ENCODE measurements at places on chromosomes 2 and 18.

- DNase-seq = no peak
Observed at GRCh38 chr2:238512247-238512867, 85.6 kb downstream of the ASB1 start.

GRCh38 chr18:59884351-59884750 lies 15.4 kb upstream of the PMAIP1 start:
- DNase-seq = no peak

- no peak for DNase-seq
Observed at GRCh38 chr2:82819951-82820350, 1639.1 kb downstream of the SUCLG1 start.

- no peak for DNase-seq
Observed at GRCh38 chr2:241074901-241075540, 27.1 kb downstream of the MTERF4 start.

DNA sequence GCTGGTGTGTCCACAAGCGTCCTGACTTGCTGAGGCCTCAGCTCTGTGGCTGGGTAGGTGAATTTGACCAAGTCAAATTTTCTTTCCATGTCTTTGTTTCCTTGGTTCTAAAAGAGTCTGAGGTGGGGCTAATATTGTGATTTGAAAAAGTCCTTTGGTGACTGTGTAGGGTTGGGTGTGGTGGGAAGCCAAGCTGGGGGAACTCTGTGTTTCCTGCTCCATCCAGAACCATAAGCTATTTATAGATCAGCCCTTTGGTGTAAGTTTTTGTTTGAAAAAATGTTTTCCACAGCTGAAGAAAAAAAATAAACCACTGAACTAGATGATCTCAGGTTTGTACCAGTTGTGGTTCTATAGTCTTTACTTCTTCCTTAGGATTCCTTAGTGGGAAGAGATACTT lies 462.7 kb downstream of the TGIF1 start:
- DNase-seq = no peak

DNA sequence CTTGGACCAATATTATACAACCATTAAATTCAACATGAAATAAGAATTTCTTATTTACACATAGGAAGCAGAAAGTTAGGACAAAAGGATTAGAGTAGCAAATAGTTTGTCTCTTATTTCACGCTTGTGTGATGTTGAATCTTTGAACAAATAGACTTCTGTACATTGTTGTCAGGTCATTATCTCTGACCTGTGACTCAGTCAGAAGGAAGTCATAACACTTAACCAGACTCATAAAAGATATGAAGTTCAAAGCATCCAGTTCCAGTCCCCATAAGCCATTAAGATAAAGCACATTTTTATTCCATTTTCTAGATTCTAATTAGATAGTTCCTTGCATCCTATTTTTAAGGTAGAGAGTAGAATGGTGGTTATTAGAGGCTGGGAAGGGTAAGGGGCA lies 130.8 kb downstream of the UPP2 start:
- no peak for DNase-seq

DNA sequence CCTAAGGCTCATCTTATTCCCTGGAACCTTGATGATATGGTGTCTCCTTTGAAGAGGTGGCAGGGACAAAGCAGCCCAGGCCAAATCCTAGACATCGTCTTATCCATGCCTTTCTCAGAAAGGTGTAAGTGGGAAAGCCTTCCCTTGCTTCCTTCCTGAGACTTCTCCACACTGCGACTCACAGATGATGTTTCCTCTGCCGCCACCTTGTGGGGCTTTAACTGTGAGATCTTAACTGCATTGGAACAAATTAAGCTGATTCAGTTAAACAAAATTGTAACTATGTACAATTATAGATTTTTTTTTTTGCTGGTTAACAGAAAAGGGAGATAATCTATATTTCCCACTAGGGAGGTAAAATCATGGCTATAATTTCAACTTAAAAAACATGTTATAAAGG lies 10.0 kb upstream of the GCA start:
- DNase-seq = peak; percentile 17

Data from activated CD4-positive, alpha-beta T cell treated with anti-CD3 and anti-CD28 coated beads, Interleukin-10, Interleukin-2, amounts not matched to agents 100 ng/mL and 50 ng/mL, durations not matched to agents 16 hours and 8 hours (primary cell).